ENCODE measurements at places on chromosomes 3 and 15. TPM values are rescaled to one million over a fixed set of nuclear protein-coding genes. Genes with fewer than 3 reads are reported as not detected.

WNT5A gene
- total RNA-seq = 2.8 TPM

RPN1 gene
- total RNA-seq = 189 TPM

EFCC1 gene
- total RNA-seq = 1.5 TPM

DNA sequence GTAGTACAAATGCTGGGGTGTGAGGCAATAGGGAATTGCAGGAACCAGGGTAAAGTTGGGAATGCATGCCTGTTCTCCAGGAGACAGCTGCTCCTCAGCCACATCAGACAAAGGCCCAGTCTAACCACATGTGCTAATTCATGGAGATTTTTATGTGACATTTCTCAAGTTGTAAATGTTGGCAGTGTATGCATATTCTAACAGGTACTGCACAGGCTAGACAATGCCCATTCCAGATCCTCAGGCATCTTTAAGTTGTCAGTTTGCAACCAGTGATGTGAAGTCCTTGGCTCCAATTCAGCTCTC, 84.9 kb downstream of the EEFSEC start:
- H3K4me3 ChIP-seq = no peak overlapping the region
- H3K4me1 ChIP-seq = no peaks in the 10 kb centered on the region
- DNase-seq = no peak
- no peaks in the 10 kb centered on the region for H3K36me3 ChIP-seq

GRCh38 chr15:31317421-31318327, 9.0 kb upstream of the KLF13 start:
- no peak overlapping the region for H3K4me3 ChIP-seq
- no peaks in the 10 kb centered on the region for H3K36me3 ChIP-seq
- no peak for DNase-seq
- H3K27ac ChIP-seq = no peak overlapping the region
- no peaks in the 10 kb centered on the region for H3K27me3 ChIP-seq
- no peaks in the 10 kb centered on the region for H3K4me1 ChIP-seq

ZNF860 gene
- 0.28 TPM for total RNA-seq

- no peak overlapping the region for H3K27ac ChIP-seq
- DNase-seq = no peak
- no peaks in the 10 kb centered on the region for H3K36me3 ChIP-seq
- H3K27me3 ChIP-seq = no peaks in the 10 kb centered on the region
These were observed 79.4 kb upstream of the CADPS start for GRCh38 chr3:62954580-62954979.

DNA sequence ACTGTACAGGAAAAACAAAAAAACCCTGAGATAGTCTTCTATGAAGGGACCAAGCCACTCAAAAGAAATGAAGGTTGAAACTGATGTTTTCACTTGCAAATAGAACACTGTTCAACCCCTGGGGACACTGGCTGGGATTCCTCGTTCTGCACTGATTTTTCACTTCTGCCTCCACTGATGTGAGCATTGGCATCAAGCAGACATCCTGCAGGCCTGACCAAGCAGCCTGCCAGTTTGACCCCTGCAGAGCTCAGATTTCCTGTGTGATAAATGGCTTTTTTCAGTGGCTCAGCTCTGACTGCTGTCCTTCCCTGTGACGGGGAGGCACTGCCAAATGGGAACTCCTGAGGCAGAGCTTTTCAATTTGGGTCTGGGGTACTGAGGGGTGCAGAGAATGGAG, 50.0 kb downstream of the RASGRP1 start:
- H3K4me1 ChIP-seq = no peaks in the 10 kb centered on the region
- no peak overlapping the region for H3K27ac ChIP-seq
- DNase-seq = no peak
- H3K4me3 ChIP-seq = no peak overlapping the region
- no peaks in the 10 kb centered on the region for H3K36me3 ChIP-seq
- no peaks in the 10 kb centered on the region for H3K27me3 ChIP-seq

EXD1 gene
- not detected for total RNA-seq

BLOC1S6 gene
- 46.6 TPM for total RNA-seq
